ENCODE measurements at places on chromosomes 3 and 15.

GRCh38 chr3:150107429-150108175 lies 136.9 kb upstream of the PFN2 start:
- DNase-seq = no peak

DNA sequence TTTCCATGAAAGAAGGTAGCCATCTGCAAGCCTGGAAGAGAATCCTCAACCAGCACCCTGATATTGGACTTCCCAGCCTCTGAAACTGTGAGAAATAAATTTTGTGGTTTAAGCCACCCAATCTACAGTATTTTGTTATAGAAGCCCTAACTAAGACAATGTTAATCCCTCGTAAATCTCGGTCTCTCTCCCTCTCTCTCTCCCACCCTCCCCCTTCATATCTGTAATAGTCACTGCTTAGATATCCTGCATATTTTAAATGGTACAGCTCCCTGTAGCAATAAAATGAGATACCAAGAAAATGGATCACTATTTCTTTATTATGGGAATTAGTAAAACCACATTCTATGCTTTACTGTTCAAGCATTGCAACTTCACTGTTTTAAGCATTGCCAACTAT lies 21.0 kb upstream of the FAM174B start:
- no peak for DNase-seq

DNA sequence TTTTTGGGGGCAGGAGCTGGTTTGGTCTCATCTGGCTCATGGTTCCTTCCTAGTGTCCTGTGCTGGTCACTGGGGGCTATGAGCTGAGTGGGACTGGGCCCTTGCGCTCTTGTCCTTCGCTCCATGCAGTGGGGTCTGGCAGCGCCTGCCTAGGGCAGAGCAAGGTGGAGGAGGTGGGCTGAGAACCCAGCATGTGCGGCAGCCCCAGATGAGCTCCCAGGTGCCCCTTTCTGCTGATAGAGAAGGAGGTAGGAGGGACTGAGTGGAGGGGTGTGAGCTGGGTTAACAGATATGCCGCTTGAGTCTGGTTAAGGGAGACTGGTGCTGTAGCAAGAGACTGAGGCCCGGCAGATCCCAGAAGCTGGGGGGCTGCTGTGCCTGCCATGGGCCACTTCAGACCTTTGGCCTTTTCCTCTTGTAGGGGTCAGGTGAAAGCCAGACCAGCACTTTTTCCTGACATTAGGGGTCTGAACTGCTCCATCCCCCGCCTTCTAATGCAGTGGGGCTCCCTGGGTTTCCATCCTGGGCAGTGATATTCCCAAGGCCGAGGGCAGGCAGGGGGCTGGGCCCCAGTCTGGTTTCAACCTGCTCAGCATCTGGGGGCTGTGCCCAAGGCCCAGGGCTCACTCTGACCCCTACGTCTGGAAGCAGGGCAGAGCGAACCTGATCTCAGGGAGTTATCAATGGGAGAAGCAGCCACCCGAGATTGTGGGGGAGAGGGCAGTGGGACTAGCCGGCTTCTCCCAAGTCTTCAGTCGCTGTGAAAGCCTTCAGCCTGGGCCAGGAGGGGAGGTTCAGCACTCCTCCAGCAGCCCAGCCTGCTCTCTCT lies 62.9 kb upstream of the PRR23C start:
- DNase-seq = no peak

DNA sequence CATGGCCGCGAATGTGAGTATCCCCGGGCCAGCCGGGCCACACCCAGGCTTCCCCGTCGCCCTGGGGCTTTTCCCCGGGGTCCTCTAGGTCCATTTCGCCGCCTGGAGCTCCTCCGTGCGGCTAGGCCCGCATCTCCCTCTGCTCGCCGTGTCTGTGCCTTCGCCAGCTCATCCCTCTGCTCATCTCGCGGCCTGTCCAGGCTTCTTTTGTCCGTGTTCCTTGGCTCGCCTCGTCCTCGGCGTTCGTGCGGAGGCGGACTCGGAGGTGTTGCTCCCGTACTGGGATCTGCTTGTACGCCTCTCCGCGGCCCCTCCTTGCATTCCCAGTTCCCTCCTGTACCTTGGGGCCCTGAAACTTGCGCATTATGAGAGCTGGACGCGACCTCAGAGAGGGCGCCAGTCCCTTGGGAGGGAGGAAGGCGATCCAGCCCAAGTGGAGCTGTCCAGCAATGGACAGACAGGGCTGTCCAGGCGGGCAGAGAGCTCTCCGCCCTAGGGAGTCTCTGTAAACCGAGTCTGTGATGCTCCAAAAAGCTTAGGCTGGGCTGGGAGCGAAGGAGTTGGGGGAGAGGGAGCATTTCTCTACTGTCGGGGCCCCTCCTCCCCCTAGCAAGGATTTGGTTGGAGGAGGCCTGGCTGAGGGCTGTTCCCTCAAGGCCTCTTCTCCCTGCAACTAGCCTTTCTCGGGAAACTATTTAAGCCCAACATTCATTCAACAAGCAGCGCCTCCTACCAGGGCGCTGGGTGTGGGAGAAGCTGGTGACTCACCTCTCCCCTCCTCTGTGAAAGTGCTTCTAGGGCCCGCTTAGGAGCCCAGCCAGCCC lies 553 bp downstream of the TMEM43 start:
- peak; percentile 53 for DNase-seq

- DNase-seq = no peak
Observed at GRCh38 chr15:79083154-79083553, 7.4 kb downstream of the RASGRF1 start.

- DNase-seq = no peak
Observed at GRCh38 chr3:155991212-155991611, 120.8 kb downstream of the GMPS start.

DNA sequence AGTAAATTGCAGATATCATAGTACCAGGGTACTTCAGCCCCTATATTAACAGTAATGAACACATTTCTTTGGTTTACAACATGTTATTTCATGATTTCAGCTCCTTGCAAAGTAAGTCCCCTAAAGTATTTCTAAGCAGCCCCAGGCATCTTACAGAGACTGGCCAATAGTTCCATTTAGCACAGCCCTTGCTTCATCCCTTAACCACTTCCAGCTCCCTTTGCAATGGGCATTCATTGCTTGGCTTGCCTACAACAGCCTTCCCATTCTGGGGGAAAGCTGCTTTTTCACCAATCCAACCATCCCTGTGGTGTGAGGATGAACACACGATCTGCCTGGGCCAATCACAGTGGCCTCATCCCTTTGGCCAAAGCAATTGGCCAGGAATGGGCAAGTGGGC lies 67.2 kb upstream of the XCR1 start:
- no peak for DNase-seq

DNA sequence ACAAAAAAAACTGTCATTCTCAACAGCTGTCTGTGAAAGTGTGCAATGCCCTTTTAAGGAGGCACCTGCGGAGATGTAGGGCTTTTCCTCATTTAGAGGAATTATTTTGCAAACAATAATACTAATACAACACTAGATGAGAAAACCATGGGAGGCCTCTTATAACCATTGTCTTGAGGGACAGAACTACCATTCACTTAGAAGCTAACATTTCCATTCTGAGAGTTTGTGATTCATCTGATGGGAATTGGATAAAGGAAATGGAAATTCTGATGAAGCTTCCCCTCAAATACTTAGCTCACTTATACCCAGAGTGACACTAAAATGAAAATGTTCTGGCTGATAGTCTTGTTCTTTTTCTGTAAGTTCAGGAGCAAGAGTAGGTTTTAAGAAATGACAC lies 147.7 kb downstream of the CADPS start:
- no peak for DNase-seq

GRCh38 chr3:14047841-14048240 lies 76.8 kb downstream of the CHCHD4 start:
- DNase-seq = no peak

DNA sequence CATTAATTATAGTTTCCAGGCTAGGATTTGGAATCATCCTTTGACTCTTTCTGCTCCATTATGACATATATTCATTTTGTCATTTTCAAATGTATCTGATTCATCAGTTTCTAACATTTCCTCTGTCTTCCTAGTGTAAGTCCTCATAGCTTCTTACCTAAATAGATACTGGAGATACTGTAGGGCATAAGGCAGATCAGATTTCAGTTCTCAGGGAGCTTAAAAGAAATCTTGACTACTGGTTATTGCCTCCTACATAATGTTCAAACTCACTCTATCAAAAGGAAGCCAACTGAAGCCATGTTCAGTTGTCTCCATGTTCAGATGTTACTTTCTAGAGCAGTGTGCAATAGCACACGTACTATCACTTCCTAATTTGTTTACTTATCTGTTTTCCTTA lies 29.6 kb upstream of the CTDSPL2 start:
- DNase-seq = no peak

DNA sequence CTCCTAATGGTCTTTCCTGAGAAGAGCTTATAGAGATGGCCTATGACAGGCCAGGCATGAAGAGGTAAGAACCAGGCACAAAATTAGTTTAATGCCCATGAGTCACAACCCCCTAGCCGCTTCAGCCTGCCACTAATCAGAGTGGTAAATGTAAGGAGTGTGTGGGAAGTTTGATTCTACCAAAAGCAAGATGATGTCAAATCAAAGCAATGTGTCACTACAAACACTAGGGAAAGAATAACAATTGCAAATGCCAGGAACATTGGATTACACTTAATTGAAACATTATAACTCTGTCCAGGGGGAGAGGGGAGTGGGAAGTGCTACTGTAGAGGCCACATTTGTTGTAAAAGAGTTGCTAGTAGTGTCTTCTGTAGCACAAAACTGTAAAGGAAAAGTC lies 596.6 kb upstream of the AGTR1 start:
- DNase-seq = no peak

DNA sequence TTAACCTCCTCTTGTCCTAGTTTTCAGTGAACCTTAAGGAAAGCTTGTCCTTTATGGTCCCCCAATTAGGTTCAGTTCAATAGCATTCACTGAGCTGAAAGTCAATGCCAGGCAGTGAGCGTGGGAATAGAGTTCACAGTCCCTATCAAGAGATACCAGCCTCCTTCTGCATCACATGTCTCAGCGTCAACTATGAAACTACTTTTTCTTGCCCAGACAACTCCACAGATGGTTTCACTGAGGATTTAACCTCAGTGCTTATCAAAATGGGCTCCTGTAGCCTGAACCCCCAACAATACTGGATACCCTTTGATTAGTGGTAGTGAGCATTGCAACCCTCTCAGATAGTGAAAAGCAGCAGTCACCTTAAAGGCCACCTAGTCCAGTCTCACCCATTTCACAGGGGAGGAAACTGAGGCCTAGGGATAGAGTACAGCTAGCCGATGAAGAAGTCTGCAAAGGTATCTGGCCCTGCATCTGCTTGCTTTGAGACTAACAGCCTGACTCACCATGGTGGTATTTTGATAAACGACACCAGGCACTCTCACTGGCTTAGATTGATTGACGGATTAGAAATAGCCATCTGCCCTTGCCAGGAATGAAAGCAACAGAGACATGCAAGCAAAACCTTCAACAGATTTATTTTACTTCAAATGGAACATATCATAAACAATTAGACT lies 1.6 kb upstream of the UBA3 start:
- no peak for DNase-seq

DNA sequence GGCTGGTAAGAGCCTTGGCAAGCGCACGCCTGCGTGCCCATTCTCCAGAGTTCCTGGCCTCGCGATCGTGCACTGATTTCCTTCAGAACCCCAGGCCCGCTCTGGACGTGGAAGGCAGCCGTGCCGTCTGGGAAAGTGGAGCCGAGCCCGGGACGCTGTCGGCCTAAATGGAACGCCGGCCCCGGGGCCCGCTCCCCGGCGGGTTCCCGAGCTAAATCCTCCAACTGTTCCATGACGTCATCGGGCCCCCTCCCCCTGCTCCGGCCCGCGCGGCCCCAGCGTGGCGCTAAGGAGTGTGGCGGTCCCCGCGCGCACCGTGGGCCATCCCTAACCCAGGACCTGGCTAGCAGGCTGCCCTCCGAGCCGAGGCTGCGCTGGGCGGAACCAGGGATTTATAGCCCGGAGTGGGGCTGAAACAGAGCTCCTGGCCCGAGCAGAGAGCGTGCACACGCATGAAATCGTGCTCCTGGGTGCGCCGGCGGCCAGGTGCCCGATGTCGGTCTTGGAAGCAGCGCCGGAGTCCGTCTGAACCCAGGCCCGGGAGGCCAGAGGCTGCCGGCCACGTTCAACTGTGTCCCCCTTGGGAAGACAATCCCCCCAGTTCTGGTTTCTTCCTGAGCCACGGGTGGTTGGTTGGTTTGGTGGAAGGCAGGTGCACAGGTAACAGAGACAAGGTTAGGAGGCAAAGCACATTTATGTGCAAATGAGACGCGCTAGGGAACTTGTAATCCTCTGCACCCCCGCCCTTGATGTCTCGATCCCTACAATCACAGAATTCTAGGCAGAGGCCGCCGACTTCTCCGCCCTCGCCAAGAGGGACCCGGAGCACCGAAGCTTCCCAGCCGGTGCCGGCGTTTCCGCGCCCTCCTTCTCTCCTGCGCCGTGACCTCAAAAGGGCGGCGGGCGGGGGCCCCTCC lies 84.9 kb upstream of the ETV5 start:
- DNase-seq = no peak

DNA sequence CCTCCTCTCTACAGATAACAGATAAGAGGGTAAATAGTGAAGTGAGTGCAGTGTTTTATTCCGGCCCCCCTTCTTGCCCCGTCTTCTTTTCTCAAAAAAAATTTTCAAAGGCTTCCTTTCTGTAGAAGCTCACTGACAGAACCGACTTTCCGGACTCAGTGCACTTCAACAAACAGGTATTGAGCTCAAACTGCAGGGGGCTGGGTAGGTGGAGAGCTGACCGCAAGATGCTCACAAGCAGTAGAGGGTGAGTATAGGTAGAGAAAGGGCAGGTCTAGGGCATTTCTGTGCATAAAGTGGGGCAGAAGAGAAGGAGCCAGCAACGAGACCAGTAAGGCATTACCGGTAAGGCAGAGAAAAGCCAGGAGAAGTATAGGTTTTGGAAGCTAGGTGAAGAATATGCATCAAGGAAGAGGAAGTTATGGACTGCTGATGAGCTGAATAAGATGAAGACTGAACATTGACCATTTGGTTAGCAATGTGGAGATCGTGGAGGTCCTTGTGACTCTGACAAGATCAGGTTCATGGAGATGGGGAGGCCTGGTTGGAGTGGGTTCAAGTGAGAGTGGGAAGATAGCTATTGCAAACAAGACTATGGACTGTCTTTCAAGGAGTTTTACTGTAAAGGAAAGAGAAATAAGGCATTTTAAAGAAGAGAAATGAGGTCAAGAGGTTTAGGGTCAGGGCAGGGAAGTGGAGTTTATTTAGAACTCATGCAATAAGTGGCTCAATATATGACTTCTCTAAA lies 97.4 kb downstream of the ST6GAL1 start:
- DNase-seq = peak; percentile 40

GRCh38 chr15:97114900-97115760 lies 784.6 kb downstream of the NR2F2 start:
- DNase-seq = no peak

GRCh38 chr3:44104043-44104442 lies 137.6 kb upstream of the TOPAZ1 start:
- DNase-seq = no peak

GRCh38 chr3:112391648-112392047 lies 58.7 kb downstream of the CD200 start:
- DNase-seq = no peak

DNA sequence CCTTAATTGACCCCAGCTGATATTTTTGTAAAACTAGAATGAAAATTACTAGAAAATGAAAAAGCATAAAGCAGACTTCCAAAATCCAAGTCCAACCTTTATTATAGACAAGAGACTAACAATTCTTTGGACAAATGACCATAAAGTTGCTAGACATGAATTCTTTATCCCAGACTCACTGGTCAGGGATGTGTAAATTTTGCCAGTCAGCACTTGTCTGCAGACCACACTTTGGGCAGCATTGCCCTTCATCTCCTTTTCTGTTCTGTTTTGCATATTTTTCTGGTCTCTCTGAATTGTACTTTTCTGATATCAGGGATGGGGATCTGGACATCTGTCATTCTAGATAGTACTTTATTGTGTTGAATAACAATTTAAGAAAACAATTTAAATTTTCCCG lies 10.1 kb upstream of the RBMS3 start:
- no peak for DNase-seq

GRCh38 chr3:23017801-23018200 lies 185.3 kb upstream of the UBE2E2 start:
- DNase-seq = no peak
